HEK293T (cell line): ENCODE measurements at places on chromosomes 12 and 14.

DNA sequence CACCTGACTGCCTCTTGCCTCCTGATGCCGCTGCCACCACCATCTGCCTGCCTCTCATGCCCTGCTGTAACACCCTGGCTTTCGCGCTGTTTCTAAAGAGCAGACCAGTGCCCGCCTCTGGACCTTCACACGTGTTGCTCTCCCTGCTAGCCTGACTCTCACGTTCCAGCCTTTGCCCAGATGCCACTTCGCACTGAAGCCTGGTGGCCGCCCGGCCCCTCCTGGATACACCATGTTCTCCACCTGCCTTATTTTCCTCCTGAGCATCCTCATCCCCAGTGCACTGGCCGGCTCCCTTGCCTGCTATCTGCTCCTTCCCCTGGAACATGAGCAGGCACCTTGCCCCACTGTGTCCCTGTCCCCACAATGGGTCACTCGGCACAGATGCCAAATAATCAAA is 146.5 kb downstream of the PIWIL1 start:
- DNase-seq = no peak

- DNase-seq = no peak
Measured at GRCh38 chr12:132835076-132836025, 6.7 kb upstream of the GOLGA3 start.

- DNase-seq = no peak
Measured at GRCh38 chr14:70538087-70538486, 3.3 kb upstream of the ADAM20 start.

DNA sequence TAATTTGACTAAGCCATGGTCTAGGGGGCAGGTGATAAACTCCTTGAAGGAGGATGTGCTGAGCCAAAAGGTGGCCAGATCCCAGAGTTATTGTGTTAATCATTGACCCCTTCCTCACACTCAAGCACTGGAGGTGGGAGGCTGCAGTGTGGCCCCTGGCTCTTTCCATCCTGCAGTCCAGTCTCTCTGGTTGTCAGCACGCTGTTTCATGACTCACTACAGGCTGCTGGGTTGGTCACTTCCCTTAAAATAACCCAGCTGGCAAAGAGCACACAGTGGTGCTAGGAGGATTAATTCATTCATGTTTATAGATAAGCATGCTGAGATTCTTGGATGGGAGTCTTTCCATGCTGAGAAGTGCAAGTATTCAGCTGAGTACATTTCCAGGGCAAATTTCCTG is 228.9 kb downstream of the ANO2 start:
- DNase-seq = no peak

DNA sequence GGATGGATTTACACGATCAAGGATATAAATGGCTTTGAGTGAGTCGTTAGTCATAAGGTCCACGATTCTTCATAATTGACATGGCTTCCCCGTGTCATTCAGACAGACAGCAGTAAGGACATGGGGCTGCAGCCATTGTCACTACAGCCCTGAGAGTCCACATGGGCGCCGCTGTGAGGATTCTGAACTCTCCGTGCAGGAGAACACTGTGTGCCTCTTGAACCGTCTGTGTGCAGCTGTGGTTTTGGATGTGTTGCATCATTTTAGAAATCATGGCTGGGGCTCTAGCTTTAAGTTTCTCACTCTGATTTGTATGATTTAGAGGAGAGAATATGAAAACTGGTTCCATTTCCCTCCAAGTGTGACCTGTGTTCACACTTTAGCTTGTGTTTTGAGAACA is 47.2 kb downstream of the NPAS3 start:
- DNase-seq = no peak

GRCh38 chr14:104878582-104878981 is 13.5 kb downstream of the CEP170B start:
- DNase-seq = no peak

DNA sequence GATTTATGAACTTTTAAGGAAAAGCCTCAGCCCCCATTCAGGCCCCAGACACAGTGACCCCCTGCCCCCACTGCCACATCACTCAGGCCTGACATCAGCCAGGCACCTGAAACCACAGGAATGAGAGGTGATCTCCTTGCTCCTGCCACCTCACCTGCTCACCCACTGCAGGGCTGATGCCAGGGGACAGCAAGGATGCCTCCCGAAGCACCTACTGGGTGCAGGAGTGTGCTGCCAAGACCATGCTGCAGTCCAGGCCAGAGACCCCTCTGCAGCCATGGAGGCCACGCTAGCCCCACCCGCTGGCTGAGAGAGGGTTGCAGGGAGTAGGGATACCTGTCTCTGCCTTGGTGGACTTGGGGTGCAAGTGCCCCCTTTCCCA is 18.6 kb upstream of the KRT7 start:
- no peak for DNase-seq

GRCh38 chr12:95205685-95206084 is 11.6 kb downstream of the FGD6 start:
- DNase-seq = no peak

DNA sequence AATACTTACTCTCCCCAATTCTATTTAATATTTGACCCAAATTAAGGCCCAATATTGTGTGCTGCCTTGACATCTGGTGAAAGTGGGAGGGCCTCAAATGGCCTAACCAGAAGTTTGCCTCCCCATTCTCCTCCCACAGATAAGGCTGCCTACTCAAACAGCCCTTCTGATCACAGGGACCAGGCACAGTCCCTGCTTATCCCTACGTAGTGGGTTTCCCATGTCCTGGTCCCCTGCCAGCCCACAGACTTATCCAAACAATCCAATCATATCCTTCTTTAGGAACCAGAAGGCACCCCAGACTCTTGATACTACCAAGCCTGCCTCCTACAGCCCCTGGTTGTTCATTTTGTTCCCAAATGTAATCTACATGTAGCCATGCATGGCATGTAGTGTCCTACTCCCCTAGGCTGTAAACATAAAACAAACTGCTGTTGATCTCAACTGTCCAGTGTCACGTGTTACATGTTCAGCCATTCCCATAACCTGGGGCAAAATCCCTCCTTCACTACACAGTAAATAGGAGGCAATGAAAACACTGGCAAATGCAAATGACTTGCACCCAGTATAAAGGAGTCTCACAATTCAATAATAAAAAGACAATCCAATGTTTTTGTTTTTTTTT is 49.3 kb downstream of the EEA1 start:
- DNase-seq = peak; percentile 12

DNA sequence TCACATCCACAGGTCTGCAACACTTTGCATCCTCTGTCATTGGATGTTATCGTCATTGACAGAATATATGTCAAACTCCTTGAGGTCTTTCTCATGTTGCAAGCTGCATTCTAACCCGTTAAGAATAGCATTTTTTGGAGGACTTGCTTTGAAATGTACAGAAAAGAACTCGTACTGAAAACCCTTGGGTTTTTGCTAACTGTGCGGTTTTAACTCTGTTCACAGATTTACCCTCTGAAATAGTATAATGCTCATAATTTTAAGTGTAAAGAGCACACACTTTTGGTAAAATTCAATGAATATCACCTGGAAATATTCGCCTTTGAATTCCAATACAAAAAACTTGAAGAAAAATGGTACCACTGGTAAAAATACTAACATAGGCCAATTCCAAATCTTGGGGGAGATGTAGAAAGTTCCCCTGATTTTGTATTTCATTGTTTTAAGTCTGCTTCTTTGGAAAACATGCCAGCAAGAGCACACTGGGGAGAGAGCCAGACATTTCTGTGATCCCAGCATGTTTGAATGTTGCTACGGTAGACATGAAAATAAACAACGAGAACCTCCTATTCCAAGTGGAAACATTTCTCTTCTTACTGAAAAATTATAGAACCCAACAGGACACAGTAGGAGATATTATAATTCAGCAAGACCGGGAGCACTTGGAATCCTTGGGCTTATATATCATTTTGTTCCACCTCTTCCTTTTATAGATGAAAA is 446.0 kb downstream of the AEBP2 start:
- DNase-seq = no peak

- DNase-seq = peak; percentile 31
Measured at GRCh38 chr14:29805415-29806123, 122.1 kb downstream of the PRKD1 start.

DNA sequence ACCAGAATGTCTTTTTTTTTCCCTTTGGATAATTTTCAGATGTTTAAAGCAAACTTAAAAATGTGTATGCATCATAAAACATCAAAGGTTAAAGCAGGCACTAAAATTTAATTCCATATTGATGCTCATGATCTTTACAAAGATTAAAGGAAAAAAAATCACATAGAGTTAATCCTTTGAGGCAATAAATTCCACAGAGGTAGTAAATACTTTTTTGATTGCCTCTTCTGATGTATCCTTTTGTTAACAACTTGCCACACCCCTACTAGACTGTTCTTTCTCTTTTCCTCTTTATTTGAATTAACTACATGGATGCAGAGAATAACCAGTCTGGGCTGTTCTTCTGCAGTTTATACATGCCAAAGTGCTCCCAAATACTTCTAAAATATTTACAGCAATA is 45.2 kb upstream of the KCNJ8 start:
- no peak for DNase-seq

DNA sequence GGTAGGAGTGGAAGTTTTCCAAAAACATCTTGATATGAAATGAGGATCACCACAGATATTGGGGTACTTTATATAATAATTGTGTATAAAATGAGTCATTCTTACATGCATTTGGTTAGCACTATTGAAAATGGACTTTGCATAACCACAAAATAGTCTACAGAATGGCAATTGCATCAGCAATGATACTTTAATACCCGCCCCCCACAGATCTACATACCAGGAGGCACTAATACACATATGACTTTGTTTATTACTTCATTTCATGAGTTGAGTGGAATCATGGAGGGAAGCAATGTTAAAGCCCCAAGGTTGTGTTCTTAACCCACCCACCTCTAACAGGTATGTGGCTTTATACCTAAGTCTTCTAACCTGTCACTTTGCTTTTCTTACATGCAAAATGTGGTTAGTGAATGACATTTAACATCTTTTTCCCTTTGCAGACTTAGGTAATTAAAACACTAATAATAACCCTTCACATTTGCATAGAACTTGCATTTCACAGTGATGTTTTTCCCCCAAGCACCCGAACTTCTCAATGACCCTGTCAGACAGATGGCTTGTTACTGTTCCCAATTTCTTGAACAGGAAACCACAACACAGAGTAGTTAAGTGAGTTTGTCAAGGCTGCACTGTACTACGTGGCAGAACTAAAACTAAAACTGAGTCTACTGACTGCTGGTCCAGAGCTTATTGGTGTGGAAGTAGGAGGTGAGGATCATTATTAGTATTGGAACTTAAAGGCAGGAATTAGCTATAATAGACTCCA is 101.9 kb downstream of the NPAS3 start:
- DNase-seq = no peak

DNA sequence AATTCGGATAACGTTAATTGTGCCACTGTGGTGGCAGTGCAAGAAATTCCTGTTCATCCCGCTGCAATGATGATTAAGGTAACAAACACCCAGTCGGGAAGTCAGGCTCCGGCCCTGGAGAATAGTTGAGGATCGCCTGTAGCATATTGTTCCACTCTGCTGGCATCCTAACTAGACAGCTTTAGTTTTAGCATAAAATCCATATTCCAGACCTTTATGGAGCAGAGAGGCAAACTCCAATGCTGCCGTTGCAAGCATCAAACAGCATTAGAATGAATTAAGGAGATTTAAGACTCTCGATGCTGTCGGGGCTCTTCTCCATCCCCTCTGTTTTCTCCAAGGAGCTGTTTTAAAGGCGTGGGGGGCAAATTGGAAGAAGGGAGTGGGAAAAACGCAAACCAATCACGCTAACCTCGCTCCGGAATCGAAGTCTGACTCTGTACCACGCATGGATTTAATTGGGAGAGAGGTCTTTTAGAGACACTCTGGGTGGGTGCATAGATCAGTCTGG is 660.4 kb downstream of the VRK1 start:
- no peak for DNase-seq

DNA sequence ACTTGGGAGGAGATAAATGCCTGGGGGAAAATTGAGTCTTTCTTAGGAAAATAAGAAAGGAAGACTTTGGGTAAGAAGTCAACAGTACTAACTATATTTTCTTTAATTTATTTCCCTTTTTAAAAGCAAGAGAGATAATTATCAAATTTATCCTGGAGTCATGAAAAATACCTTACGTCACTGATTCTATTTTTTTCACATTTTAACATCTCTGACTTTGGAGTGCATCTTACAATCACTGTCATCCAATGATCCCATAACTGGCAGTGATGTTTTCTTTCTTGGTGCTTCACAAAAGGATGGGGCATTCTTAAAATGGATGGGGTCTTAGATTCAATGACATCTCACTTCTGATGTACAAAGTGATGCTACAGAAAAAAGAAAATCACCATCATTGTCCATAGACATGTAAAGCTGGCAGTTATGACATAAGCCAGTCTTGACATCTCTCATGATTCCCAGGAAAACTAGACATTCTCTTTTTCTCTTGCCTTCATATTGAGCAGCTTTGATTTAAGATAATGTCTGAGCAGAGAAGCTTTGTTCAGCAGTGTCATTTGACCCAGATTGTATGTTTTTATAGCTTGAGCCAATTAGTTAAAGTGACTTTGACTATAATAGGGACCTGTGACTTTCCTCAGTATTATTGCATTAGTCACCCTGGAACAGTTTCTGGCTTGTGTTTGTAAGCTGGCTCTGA is 236.2 kb downstream of the EGLN3 start:
- DNase-seq = no peak

- no peak for DNase-seq
Measured at GRCh38 chr12:79274501-79275064, 410.0 kb downstream of the SYT1 start.

- DNase-seq = no peak
Measured at GRCh38 chr14:38291681-38292467, 36.0 kb upstream of the CLEC14A start.

DNA sequence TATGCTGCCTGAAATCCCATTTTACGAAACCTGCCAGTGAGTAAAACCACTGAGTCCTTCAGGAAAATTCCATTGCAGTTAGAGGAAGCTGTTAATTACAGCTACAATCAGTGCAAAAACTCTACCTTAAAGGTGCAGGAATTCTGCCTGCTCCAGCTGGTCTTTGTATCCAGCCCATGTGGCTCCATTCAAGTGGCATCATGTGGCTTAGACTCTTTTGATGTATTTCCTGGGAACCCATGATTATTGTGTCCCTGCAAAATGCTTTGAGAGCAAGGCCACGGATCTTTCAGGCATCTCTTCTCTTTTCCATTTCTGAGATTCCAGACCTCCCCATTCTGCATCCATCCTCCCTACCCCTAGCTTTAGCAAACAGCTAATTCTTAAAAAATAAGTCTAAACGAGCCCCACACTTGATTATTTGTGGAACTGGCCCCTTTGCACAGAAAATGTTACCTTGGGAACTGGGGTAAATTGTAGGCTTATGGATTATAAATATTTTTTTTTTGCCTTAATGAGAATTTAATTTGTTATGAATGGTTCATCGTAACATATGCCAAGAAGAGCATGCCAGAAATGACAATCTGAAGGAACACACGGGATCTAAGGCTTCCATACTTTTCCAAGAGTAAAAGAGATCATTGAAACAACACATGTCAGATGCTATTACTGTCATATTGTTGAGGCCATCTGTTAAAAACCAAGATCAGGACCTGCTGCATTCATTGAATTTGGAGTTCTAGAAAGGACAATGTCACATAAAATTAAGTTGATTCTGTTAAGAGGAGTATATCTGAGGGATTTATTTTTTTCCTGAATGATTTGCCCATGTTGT is 144.6 kb downstream of the TPH2 start:
- DNase-seq = no peak

- DNase-seq = no peak
Measured at GRCh38 chr14:93317875-93318807, 14.7 kb downstream of the BTBD7 start.

GRCh38 chr12:123944696-123945095 is 27.9 kb downstream of the CCDC92 start:
- DNase-seq = no peak

GRCh38 chr12:31089072-31089471 is 15.4 kb downstream of the DDX11 start:
- DNase-seq = no peak
